ENCODE measurements at places on chromosomes 16 and 17.
A peak's percentile ranks its signal among the peaks of the same experiment; 100 is the strongest.

- DNase-seq = no peak
These were observed 142.8 kb upstream of the PSMD7 start for GRCh38 chr16:74153773-74154172.

- no peak for DNase-seq
These were observed 126.5 kb upstream of the CORO6 start for GRCh38 chr17:29749045-29749825.

DNA sequence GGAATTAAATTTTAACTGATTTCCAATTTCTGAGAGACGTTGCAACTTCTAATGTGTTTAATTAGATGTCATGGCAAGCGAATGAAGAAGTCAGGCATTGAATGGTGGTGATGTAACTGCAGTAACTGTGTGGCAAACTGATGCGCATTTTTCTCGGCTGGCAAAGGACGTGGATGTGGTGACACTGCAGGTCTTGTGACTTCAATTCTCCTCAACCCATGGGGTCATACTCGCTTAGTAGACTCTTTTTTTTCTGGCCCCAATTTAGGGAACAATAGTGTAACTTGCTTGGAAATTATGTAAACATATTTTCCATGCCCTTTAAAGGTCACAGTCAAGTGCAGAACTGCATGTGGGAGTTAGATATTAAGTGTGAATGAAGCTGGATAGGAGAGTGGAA is 1.9 kb upstream of the FAM20A start:
- DNase-seq = no peak

DNA sequence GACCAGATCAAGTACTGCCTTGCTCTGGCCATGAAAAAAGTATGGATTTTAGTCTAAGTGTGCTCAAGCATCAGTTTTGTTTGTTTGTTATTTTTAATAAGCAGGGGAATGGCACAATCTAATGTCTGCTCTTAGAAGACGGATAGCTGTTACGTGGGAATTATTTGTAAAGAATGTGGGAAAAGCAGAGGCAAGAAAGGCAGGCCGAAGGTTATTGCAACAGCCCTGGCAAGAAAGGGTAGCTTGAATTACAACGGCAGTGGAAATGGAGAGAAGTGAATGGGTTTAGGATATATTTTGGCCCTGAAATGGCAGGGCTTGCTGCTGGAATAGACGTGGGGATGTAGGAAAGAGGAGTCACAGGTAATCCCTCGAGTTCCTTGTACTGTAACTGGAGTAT is 987 bp upstream of the HASPIN start:
- DNase-seq = no peak

DNA sequence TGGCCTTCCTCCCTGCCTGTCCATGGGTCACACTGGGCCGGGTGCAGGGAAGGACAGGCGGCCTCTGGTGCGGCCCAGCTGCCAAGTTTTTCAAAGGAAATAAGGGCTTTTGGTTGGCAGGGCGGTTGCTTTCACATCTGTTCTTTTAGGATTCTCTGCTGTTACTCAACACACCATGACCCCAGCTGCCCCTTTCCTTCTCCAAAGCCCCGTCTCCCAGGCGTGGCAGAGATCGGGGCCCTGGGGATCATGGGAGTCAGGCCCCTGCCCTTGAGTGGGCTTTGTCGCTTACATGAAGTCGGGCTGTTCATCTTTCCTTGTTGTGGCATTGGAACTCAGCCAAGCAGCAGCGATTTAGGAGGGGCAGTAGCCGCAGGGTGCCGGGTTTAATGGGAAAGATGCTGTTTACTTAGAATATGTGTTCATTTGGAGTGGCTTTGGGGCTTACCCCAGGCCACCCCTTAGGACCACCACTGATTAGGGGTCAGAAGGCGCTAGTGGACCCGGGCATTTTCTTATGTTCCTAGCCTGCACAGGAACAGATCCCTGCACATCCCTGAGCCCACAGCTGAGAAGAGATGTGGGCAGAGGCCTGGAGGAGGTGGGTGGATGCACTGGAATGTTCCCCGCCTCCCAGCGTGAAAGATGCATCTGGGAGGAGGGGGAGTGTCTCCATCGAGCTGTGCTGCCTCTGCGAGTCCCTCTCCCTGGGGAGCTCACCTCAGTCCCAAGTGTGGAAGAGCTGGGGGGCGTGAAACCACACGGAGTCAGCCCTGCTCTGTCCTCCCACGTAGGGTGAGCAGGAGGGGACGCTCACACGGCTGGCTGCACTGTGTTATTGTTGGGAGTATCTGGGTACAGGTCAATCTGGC is 6.8 kb upstream of the ADCY7 start:
- peak; percentile 19 for DNase-seq
